ENCODE measurements at places on chromosomes 4 and X. TPM values are rescaled to one million over a fixed set of nuclear protein-coding genes. Genes with fewer than 3 reads are reported as not detected.

The PPP1R2C gene
- not detected for total RNA-seq

GRCh38 chrX:2647627-2648026, 43.5 kb upstream of the CD99 start:
- no peak for DNase-seq

DNA sequence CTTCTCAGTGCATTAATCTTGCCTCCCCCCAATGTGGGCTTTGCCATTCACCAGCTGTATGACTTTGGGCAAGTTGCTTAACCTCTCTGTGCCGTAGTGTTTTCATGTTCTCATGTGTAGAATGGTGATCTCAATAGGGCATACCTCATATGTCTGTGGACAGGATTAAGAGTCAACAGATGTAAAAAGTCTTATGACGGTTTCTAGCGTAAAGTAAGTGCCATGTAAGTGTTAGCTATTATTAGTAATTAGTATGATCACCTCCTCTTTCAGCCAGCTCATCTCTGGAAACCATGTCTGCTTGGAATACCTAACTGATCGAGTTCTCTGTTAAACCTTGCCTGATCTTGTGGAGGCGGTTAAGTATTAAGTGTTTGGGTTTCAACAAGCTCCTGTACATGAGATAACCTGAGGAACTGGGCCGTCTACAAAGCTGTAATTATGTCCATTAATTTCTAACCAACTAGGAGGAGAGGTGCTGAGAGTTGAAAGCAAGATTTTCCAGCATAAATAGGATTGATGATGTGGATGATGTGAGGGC, 66.3 kb downstream of the TSC22D3 start:
- no peak for DNase-seq

The EREG gene
- total RNA-seq, result 0.46 TPM

DNA sequence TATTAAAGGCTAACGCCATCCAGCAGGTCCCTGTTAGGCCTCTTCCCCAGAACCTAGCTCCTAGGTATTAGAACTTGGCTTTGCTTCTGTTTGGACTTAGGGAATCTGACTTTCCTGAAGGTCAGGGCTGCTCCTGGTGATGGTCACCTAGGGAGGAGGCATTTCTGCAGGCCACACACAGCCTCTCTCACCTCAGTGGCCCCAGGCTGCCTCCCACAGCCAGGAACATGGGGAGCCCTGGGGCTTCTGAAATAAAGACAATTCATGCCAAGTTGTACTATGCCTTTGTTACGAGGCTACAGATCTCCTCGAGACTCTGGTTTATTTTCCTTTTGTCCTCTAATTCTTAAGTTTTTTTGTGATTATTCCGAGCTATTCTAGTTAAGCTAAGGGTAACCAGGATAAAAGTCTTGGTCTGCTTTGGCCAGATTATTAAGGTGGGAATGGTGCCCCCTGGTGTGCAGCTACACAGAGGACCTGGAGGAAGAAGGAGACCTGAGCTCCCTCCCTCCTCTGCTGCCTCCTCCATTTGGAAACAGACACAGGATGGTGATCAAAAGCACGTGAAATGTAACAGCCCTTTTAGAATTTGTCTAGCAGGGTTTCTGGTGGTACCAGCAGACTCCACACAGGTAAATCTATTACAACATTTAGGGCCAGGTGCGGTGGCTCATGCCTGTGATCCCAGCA, 131.0 kb downstream of the DCLK2 start:
- DNase-seq, result no peak

DNA sequence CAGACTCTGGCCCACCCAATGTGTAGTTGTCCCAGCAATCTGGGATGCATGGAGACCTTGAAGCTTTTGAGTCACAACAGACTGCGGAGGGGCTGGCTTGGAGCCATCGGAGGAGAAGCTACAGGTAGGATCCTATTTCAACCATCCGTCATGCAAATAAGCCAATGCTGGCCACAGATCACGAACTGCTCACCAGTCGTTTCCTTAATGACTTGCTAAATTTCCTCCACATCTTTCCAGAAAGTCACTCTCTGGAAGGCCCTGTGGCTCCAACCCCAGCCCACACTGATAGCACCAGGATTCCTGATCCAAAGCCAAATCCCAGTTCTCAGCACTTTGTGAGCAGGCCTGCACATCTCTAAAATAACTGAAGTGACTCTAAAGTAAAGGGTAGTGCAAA, 321.3 kb downstream of the RAB28 start:
- no peak for DNase-seq

GRCh38 chrX:53354669-53355068, 67.8 kb downstream of the SMC1A start:
- no peak for DNase-seq

The ARHGEF38 gene
- not detected for total RNA-seq

The PCDH7 gene
- total RNA-seq, result 28.6 TPM

DNA sequence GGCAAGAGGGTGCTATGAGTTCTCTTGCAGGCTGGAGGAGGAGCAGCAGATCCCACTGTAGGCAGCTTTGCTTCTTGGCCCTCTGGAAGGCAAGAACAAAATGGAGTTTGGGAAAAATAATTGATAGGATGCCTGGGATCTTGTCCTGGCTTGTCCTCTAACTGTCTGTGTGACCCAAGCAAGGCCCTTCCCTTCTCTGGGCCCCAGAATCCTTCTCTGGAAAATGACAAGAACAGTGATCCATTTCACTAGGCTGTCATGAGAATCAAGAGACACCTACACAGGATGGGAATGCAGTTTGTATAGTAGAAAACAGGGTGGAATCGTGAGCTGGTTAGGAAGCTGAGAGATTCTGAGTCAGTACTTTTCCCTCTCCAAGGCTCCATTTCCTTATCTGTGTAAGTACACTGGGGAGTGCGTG, 133.3 kb downstream of the PJA1 start:
- DNase-seq, result no peak

The UCHL1 gene
- 1,355 TPM for total RNA-seq

DNA sequence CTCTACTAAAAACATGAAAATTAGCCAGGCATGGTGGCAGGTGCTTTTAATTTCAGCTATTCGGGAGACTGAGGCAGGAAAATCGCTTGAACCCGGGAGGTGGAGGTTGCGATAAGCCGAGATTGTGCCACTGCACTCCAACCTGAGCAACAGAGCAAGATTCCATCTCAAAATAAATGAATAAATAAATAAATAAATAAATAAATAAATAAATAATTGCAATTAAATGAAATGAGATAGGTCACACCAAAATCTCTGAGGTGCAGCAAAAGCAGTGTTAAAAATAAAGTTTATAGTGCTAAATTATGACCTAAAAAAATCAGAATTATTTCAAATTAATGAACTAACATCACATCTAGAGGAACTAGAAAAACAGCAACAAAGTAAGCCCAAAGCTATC, 13.6 kb upstream of the CYLC1 start:
- no peak for DNase-seq

DNA sequence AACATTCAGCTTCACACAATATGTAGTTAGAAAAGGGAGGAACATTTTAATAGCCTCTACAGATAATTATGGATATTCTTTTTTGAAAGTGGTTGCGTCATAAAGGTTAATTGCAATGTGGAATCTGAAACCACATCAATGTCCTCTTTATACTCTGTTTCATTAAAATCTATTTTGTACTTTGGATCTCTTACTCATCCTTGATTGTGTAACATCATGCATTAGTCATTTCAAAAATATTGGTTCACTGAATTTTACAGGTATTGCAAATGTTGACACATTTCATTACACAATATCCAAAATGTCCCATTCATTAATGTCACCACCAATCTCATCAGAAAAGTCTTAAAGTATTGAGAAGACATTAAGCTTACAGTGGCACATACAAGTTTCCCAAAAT, 62.7 kb upstream of the USP9X start:
- DNase-seq, result no peak

The POF1B gene
- 0.28 TPM for total RNA-seq

The PNMA6F gene
- not detected for total RNA-seq

- DNase-seq, result no peak
Measured at GRCh38 chr4:83905952-83906351, 370.0 kb downstream of the GPAT3 start.

The SPANXC gene
- total RNA-seq, result 13.5 TPM

The FHIP1A gene
- 33.7 TPM for total RNA-seq

DNA sequence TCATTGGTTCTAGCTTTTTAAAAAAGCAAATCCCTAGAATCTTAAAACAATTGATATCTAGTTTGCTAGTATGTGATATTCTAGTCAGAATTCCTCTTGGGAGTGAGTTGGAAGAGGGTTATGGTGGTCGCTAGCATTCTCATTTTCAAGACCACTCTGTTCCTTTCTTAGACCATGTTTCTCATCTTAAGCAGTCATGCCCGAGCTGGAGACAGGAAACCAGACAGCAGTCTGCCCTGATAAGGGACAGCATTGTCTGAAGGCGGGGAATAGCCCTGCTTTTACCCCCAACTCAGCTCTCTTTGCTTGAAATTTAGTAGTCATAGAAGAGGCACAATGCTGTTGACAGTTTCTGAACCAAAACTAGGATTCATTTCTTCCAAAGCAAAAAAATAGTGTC, 5.2 kb downstream of the KLF3 start:
- DNase-seq, result no peak

DNA sequence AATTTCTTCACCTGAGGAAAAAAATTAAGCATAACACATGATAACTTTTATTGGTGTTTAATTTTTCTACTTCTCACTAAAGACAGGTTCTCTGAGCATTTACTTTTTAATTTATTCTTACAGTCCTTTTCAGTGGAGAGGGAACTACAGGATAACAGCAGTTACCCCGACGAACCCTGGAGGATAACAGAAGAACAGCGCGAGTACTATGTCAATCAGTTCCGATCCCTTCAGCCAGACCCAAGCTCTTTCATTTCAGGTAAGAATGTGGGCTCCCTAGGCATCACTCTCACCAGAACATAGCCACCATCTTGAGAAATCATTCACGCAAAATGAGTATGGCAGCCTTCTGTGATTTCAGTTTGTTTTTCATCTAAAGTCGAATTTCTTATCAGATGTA, 100.8 kb downstream of the REPS2 start:
- DNase-seq, result no peak

- DNase-seq, result no peak
Measured at GRCh38 chr4:127558489-127559407, 74.0 kb upstream of the INTU start.

DNA sequence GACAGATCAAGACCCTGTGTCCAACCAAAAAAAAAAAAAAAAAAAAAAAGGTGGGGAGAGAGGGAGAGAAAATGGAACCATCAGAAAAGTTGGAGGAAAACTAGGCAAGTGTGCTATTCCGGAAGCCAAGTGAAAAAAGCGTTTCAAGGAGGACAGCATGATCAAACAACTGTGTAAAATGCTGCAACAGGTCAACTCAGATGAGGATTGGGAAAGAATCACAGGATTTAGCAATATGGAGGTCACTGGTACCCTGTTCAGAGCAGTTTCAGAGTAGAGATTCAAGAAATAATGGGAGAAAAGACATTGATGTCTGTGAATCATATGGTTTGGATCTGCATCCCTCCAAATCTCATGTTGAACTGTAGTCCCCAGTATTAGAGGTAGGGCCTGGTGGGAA, 47.5 kb downstream of the TIGD4 start:
- no peak for DNase-seq

The PAGE1 gene
- not detected for total RNA-seq

- no peak for DNase-seq
Measured at GRCh38 chrX:47232803-47233332, at the start of gene USP11. USP11 (plus strand) TSS chrX:47233009; CDS start chrX:47233044, 35 bp downstream.

GRCh38 chr4:105198541-105198940, 51.9 kb downstream of the TET2 start:
- no peak for DNase-seq

- DNase-seq, result peak; percentile 8
Measured at GRCh38 chr4:158895797-158896576, 127.2 kb downstream of the FNIP2 start.

The ETDA gene
- total RNA-seq, result not detected

The TMEM156 gene
- total RNA-seq, result 29.3 TPM

GRCh38 chrX:15874672-15875071, 20.1 kb upstream of the AP1S2 start:
- no peak for DNase-seq

DNA sequence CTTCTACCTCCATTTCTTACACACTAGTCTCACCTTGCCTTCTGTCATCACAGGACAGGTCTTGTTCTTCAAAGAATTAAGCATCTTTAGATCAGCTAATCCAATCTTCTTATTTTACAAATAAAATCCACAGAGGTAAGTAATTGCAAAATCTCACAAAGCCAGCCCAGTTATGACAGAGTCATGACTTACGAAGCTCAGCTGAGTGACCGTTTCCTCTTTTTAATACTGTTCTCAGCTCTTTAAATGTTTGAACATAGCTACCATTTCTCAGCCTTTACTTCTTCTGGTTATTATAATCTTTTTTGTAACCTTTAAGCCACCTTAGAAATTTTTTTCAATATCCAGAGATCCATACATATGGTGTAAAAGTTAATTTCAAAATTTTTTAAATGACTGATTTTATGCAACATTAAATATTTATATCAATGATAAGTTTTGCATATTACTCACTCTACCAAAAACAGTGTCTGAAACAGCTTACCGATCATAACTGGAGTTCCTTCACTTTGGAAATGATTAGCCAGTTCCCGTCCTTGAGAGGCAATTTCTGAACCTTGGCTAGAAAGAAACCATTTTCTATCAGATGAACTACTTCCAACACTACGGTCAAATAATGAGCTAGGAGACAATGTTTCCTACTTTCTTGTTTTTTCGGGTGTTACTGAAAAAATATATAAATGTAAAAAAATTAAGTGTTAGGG, 8.8 kb downstream of the ANKRD37 start:
- no peak for DNase-seq

The GPRASP2 gene
- 6.2 TPM for total RNA-seq

- no peak for DNase-seq
Measured at GRCh38 chr4:988726-989721, 2.2 kb downstream of the IDUA start.

- no peak for DNase-seq
Measured at GRCh38 chr4:131974730-131975129, 1174.4 kb upstream of the PCDH10 start.

The FAM53A gene
- 4.0 TPM for total RNA-seq

DNA sequence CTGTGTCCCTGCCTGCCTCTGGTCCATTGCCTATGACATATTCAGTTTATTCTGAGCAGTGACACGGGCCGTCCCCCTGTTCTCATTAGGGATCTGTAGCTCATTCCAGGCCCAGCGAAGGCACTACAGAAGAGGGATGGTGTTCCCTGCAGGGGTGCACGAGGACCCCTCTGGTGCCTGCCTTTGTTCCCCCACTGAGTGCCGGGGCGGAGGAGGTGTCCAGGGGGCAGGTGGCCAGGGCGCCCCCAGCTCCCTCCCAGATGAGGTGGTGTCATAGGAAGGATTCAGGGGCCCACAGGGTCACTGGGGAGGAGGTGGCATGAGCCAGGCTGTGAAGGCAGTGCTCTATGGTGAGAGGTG, 61.0 kb downstream of the SORCS2 start:
- no peak for DNase-seq

- DNase-seq, result no peak
Measured at GRCh38 chr4:130403221-130403620, 1307.3 kb downstream of the C4orf33 start.

Measured in PC-9 (cell line).